MCF 10A (cell line): ENCODE measurements at places on chromosomes 12 and 14.

DNA sequence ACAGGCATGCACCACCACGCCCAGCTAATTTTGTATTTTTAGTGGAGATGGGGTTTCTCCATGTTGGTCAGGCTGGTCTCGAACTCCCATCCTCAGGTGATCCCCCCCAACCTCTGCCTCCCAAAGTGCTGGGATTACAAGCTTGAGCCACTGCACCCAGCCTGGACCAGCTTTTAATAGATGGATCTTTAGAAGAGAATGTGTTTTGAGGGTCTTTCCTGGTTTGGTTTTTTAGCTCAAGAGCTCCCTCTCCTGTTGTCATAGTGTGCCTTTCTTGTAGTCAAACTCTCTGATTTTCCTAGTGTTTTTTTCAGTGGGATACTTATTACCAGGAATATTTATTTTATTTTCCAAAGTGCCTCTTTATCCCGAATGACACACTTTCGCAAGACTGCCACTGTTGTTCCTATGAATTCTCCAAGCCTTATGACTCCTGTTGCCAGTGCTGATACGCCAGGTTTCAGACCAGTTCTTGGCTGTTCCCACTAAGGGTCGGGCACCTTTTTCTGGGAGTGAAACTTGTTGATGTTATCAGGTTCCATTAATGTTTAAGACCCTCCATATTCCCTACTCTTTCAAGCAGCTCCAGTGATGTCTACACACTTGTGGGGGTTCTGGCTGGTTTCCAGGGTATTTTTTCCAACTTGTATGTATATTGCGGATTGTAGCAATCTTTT is 31.5 kb upstream of the LIMA1 start:
- H3K27ac ChIP-seq: no peak overlapping the region
- peaks cover 5% of the 10 kb centered on the region for H3K4me1 ChIP-seq
- H3K36me3 ChIP-seq: no peaks in the 10 kb centered on the region
- peak; percentile 39 for DNase-seq

DNA sequence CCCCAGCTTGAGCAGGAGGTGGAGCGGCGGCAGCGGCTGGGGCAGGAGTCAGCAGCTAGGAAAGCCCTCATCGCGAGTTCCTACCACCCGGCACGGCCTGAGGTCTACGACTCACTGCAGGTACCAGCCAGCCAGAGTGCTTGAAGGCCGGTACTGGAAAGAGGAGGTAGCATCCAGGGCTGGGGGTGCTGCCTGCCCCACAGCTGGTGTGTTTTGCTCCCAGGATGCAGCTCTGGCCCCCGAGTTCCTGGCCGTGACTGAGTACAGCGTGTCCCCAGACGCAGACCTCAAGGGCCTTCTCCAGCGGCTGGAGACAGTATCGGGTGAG is 1.6 kb downstream of the OGFOD2 start:
- no peak for DNase-seq
- H3K27ac ChIP-seq: peak overlapping the region; percentile 95
- peaks cover 25% of the 10 kb centered on the region for H3K36me3 ChIP-seq

- DNase-seq: no peak
- H3K4me3 ChIP-seq: no peak overlapping the region
- no peaks in the 10 kb centered on the region for H3K27me3 ChIP-seq
- H3K27ac ChIP-seq: no peak overlapping the region
Observed at GRCh38 chr12:6106218-6106617, 18.3 kb downstream of the VWF start.

GRCh38 chr14:50006141-50006540 is 110.2 kb downstream of the VCPKMT start:
- no peaks in the 10 kb centered on the region for H3K27me3 ChIP-seq
- H3K4me1 ChIP-seq: peaks cover 31% of the 10 kb centered on the region
- no peaks in the 10 kb centered on the region for H3K36me3 ChIP-seq

DNA sequence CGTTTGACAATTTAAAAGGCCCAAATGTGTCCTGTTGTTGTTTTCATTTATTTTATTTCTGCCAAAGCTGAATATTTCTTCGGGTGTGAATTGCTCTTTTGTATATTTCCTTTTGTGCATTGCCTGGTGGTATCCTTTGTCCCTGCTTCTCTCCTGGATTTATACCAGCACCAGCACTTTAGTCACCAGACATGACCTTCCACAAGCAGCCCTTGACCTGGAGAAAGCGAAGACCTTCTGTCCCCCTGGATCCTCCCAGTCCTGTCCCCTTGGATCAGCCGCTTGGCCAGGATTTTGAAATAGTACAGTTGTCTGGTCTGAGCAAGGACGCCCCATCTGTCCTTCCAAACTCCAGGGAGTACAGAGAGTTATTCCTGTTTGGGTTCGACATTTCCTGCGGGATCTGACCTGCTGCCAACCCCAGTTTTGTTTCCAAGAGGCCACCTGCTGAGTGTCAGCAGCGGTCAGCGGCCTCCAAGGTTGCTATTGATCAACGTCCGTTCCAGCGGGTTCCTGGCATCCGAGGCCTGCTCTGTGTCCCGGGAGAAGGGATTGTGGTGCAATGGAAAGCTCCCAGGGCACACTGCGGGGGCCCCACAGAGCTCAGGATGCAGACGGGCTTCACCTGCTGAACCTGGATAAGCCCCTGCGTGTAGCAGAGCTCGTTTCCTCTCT is 45.1 kb upstream of the CHGA start:
- no peaks in the 10 kb centered on the region for H3K36me3 ChIP-seq
- DNase-seq: peak; percentile 15
- H3K27me3 ChIP-seq: peaks cover 67% of the 10 kb centered on the region
- H3K4me3 ChIP-seq: no peak overlapping the region
- H3K4me1 ChIP-seq: peaks cover 6% of the 10 kb centered on the region
- no peak overlapping the region for H3K27ac ChIP-seq

GRCh38 chr12:99910342-99910741 is 74.4 kb downstream of the ANKS1B start:
- H3K4me1 ChIP-seq: peaks cover 52% of the 10 kb centered on the region
- H3K36me3 ChIP-seq: peaks cover 6% of the 10 kb centered on the region
- H3K27ac ChIP-seq: peak overlapping the region; percentile 83
- no peak for DNase-seq

GRCh38 chr14:101726954-101727302 is 34.6 kb upstream of the PPP2R5C start:
- H3K27ac ChIP-seq: no peak overlapping the region
- H3K36me3 ChIP-seq: no peaks in the 10 kb centered on the region
- no peak for DNase-seq

- peaks cover 7% of the 10 kb centered on the region for H3K36me3 ChIP-seq
- no peak overlapping the region for H3K27ac ChIP-seq
- H3K27me3 ChIP-seq: no peaks in the 10 kb centered on the region
- H3K4me3 ChIP-seq: no peak overlapping the region
- DNase-seq: no peak
Observed at GRCh38 chr14:69247676-69248440, 12.1 kb upstream of the GALNT16 start.

DNA sequence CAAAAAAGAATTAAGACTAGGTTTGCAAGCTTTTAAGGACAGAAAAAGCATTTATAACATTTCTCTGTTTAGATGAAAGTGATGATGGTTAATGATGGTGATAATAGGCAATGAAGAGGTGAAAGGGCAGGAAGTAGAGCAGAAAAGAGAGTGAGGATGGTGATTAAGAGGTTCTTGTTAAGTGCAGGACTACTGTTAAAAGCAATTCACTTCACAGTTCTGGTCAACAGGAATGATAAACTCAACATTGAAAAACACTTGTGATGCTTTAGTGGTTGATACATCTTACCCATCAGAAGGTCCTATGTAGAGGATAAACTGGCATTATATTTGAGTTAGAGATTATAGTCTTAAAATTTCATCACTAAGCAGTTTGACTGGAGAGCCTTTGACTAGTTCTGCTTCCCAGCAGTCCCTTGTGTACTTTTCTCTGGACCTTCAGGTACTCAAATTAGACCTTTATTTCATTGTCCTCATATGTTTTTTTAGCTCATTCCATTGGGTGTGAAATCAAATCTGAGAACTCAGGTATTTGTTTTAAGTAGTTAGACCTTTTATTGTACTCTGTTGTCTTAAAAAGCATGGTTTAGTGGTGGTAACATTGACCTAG is 10.9 kb downstream of the RAP1B start:
- H3K4me3 ChIP-seq: no peak overlapping the region
- peaks cover 37% of the 10 kb centered on the region for H3K4me1 ChIP-seq
- no peak for DNase-seq
- no peaks in the 10 kb centered on the region for H3K27me3 ChIP-seq
- peak overlapping the region; percentile 92 for H3K27ac ChIP-seq

- no peak overlapping the region for H3K27ac ChIP-seq
- no peak overlapping the region for H3K4me3 ChIP-seq
- no peak for DNase-seq
- no peaks in the 10 kb centered on the region for H3K36me3 ChIP-seq
Observed at GRCh38 chr12:93081810-93082165, 152.7 kb upstream of the EEA1 start.

- peaks cover 14% of the 10 kb centered on the region for H3K4me1 ChIP-seq
- DNase-seq: peak; percentile 52
- no peak overlapping the region for H3K27ac ChIP-seq
- H3K27me3 ChIP-seq: no peaks in the 10 kb centered on the region
- H3K36me3 ChIP-seq: no peaks in the 10 kb centered on the region
Observed at GRCh38 chr12:73892201-73892600, 645.4 kb upstream of the ATXN7L3B start.

DNA sequence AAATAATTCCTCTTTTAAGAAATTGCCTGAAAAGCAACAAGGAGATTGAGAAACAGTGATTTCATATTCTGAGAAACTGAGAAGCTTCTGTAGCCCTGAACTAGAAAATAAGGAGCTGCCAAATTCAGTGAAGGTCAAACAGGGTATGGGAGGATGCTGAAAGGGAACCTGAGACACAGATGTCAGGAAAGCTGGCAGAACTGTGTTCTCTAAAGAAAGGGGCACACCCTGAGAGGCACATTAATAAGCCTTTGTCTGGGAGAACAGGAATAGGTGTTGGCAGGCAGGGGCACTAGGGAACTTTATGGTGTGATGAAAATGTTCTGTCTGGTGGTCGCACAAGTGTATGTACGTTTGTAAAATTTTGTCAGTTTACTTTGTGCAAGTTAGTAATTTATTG is 29.6 kb downstream of the VRK1 start:
- peak overlapping the region; percentile 77 for H3K27ac ChIP-seq
- no peak overlapping the region for H3K4me3 ChIP-seq
- DNase-seq: no peak
- H3K36me3 ChIP-seq: no peaks in the 10 kb centered on the region

DNA sequence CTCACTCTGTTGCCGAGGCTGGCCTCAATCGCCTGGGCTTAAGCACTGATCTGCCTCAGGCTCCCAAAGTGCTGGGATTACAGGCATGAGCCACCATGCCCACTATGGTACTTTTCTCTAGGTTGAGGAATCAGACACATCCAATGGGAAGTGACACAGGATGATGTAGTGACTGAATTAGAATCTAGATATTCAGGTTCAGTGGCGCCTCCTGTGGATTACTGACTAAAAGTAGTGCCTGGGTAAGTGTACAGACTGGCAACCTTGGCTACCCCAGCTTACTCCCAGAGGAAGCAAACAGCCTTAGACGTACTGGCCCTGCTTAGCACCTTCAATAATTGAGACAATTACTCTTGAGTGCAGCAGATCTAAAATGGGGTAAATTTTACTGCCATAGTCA is 22.8 kb downstream of the GALNT8 start:
- H3K4me1 ChIP-seq: no peaks in the 10 kb centered on the region
- H3K36me3 ChIP-seq: no peaks in the 10 kb centered on the region
- no peak for DNase-seq

DNA sequence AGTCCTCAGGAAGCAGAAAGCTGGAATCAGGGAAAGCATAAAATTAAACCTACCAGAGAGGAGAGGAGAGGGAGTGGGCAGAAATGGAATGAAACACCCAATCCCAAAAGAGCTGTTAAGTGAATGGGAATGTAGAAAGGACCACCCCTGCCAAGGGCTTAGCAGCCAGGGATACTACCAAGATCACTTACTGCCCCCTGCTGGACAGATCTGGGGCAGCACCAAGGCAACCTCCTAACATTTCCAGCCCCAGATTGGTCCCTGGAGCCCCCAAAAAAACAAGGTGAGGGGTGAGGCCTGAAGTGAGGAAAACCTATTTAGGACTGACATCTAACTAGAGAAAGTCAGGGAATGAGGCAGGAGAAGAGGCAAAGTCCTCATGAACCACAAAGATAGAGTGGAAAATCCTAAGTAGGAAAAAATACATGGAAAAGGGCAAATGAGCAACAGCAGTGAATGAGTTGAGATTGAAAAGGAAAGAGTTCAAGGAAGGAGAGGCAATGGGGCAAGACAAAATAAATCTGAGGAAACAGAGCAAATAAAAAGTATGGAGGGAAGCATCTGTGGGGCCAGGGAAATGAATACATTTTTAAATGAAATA is 11.2 kb upstream of the FKBP11 start:
- no peak overlapping the region for H3K4me3 ChIP-seq
- H3K36me3 ChIP-seq: peaks cover 70% of the 10 kb centered on the region
- DNase-seq: peak; percentile 62

DNA sequence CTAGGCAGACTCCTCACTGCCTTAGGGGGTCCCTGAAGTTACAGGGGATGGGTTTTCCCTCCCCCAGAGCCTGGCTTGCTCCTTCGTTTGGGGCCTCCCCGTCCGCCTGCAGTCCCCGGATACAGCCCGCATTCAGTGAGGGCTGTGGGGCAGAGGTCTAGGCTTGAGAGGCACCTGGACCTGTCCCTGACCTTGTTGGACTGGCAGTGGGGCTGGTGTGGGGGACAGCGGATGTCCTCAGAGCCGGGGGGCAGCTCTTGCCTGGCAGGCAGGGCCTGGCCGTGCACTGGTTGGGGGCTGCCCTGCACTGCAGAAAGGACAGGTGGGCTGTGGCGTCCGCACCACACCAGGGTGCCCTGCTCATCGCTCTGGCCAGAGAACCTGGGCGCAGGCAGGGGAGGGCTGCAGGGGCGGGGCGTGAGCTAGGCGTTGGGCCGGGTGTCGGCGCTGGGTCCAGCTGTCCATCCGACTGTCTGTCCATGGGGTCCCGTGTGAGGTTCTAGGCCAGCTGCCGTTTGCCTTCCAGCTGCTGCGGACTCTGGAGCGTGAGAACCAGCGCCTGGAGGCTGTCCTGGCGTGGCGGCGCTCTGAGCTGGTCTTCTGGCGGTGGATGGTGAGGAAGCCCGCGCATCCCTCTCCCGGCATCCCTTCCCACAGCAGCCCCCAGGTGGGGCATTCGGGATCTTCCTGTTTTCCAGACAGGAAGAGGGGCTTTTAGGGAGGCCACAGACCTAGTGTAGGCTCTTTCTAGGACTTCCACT is 6.0 kb downstream of the TEDC1 start:
- no peaks in the 10 kb centered on the region for H3K27me3 ChIP-seq
- no peaks in the 10 kb centered on the region for H3K4me1 ChIP-seq
- no peak overlapping the region for H3K4me3 ChIP-seq
- H3K36me3 ChIP-seq: peaks cover 13% of the 10 kb centered on the region

DNA sequence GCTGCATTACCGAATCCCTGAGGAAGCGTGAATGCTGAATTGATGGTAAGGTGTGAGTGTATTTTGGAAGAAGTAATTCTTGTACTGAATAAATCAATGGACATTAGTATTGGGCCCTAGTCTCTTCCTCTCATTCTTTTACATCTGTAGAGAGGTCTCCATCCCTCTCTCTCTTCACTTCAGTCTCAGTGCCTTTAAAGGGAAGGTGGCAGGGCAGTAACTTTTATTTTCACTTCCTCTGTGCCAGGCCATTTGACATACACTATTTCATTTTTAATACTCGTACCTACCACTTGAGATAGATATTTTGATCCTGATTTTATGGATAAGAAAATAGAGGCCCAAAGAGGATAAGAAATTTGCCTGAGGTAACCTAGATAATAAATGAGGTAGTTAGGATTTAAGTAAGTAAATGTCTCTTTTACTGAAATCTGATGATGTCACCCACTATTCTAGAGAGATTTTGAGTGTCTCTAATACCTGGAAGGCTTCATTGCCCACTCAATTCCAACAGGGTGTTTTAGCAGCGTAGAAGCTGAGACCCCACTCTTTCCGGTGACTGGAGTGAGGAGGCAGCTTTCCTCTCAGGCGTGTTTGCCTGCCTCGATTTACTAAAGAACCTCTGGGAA is 177.9 kb upstream of the PRICKLE1 start:
- H3K27ac ChIP-seq: no peak overlapping the region
- no peak overlapping the region for H3K4me3 ChIP-seq
- H3K27me3 ChIP-seq: no peaks in the 10 kb centered on the region
